ENCODE measurements at places on chromosomes 1 and 21. TPM values are rescaled to one million over a fixed set of nuclear protein-coding genes. Genes with fewer than 3 reads are reported as not detected.
A peak's percentile ranks its signal among the peaks of the same experiment; 100 is the strongest.

DNA sequence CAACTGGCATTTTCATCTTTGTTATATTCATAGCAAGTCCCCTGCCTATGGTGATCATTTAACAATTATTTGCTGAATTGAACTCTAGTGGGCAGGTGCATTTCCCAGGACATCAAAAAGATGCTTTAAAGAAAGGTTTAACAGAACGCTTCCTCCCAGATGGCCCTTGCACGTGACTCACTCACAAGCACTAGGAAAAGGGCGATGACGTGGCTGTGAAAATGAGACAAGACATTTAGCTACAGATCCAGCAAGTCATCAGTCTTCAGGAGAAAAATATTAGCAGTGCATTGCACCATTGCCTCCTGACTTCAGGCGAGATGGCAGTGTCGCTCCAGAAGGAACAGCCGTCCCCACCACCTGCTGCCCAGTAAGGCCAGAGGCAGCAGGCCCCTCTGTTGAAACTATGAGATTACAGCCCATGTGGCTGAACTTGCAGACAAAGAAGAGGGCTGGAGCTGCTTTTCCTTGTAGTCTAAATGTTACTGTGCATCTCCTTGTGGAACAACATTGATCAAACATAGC, 37.2 kb downstream of the DSCAM start:
- DNase-seq = no peak

DNA sequence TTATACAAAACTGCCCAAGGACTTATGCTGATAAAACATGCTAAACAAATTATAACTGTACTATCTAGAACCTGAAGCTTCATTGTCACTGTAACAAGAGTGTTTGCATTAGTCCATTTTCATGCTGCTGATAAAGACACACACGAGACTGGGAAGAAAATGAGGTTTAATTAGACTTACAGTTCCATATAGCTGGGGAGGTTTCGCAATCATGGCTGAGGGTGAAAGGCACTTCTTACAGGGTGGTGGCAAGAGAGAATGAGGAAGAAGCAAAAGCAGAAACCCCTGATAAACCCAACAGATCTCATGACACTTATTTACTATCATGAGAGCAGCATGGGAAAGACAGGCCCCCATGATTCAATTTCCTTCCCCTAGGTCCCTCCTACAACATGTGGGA, 100.4 kb downstream of the SPATA6 start:
- no peak for DNase-seq

DNA sequence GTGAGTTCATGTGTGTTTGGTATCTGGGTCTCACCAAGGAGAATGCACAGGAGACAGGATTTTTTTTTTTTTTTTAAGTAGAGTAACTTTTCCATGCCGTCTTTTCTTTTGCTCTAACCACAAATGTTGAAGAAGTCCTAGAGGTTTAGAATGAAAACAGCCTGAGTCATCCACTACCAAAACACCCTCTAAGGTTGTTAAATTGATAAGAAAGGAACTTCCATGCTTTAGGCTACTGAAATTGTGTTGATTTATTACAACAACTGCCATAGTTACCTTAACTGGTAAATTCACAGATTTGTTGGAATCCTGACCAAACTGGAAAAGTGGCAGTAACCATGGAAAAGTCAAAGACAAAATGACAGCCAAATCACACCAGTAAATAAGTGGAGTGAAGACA, 375.6 kb downstream of the AMY1C start:
- DNase-seq = no peak

GRCh38 chr1:84918726-84919336, 25.8 kb upstream of the LPAR3 start:
- DNase-seq = no peak

DNA sequence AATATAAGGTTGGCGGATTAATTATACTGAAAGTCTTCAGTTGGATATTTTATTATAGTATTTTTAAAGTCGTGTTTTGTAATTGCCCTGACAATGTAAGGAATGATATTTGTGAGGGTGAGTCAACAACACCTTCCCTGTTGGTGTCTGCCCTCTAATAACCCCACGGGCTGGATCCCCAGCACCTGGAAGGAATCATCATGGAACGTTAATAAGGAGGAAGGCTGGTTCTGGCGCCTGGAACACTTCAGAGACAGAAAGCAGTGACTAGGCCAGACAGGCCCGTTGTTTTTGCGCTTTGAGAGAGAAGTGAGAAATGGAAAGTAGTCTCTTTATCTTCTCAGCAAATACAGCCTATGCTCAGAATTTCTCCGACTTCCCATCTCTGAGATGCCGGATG, 31.6 kb downstream of the TEX35 start:
- no peak for DNase-seq

DNA sequence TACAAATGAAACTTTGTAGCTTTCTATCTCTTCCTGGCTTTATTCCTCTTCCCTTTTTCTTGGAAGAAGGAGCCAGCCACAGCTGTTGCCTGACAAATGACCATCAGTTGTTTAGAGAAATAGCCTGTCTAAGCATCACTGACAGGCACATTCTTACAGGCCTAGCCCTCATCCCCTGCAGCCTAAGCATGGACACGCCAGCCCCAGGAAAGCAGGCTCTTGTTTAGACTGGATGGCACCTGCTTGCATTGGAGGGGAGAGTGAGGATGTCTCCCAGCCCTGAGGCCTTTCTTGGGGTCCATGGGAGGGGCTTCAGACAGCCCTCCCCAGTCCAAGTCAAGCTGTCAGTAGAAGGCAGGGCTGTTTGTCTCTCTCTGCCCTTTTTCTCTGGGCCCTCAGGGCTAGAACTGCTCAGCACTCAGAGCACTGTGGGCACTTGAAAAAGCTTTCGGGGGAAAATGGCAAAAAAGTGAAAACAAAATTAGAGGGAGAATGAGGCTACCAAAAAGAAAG, 282.5 kb upstream of the PLXNA2 start:
- no peak for DNase-seq

DNA sequence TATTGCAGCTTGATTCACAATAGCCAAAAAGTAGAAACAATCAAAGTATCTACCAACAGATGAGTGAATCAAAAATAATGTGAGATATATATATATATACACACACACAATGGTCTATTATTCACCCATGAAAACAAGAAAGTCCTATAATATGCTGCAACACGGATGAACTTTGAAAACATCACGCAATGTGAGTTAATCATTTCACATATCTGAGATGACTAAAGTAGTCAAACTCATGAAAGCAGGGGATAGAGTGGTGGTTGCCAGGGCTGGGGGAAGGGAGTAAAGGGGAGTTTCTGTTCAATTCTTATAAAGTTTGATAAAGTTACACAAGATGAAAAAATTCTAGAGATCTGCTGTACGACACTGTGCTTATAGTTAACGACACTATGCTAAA, 1234.8 kb downstream of the MRPL39 start:
- DNase-seq = no peak

GRCh38 chr1:12314333-12314903, 84.6 kb downstream of the VPS13D start:
- DNase-seq = peak; percentile 44

- DNase-seq = no peak
Observed at GRCh38 chr1:240247899-240248298, 156.2 kb downstream of the FMN2 start.

- no peak for DNase-seq
Observed at GRCh38 chr1:241836941-241837340, 11.1 kb upstream of the EXO1 start.

The LAPTM5 gene
- total RNA-seq = 352 TPM

The LHX4 gene
- total RNA-seq = under 0.01 TPM

The PDPN gene
- not detected for total RNA-seq

Data from hematopoietic multipotent progenitor cell (in vitro differentiated cells).